Hindlimb muscle (tissue), 1 donor: ENCODE measurements at places on chromosomes 1 and 21. TPM values are rescaled to one million over a fixed set of nuclear protein-coding genes. Genes with fewer than 3 reads are reported as not detected.
A peak's percentile ranks its signal among the peaks of the same experiment; 100 is the strongest.

DNA sequence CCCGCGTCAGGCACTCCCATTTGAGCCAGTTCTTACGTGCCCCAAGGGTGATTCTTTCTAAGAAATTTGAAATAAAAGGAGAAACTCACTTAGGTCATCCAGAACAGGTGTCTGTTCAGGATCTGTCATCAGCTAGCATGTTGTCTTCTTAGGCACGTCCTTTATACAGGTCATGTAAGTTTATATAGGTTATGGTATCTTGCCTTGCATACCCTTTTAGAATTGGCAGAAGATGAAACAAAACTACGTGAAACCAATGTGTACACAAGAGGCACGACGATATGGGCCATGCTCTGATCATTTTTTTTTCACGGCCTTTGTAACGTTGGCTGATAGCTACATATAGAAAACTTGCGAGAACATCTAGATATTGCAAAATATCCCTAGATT, 579 bp upstream of the GTF2B start:
- no peak for DNase-seq

DNA sequence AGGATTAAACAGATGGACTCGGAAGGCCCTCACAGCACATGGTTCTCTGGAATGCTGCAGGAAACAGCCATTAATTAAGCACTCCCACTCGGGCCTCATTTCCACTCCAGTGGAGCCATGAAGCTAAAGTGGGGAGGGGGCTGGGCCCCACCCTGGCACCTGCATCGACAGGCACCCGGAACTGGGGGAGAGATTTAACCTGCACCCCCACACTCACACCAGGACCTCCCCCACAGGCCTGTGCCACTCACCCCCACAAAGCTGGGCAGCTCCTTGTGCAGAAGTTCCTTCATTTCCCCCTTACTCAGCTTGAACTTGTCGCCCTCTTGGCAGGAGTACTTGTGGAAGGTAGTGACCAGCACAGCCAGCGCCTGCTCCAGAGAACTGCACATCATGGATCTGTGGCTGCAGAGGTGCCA, 2.2 kb downstream of the S100A2 start:
- DNase-seq = no peak

DNA sequence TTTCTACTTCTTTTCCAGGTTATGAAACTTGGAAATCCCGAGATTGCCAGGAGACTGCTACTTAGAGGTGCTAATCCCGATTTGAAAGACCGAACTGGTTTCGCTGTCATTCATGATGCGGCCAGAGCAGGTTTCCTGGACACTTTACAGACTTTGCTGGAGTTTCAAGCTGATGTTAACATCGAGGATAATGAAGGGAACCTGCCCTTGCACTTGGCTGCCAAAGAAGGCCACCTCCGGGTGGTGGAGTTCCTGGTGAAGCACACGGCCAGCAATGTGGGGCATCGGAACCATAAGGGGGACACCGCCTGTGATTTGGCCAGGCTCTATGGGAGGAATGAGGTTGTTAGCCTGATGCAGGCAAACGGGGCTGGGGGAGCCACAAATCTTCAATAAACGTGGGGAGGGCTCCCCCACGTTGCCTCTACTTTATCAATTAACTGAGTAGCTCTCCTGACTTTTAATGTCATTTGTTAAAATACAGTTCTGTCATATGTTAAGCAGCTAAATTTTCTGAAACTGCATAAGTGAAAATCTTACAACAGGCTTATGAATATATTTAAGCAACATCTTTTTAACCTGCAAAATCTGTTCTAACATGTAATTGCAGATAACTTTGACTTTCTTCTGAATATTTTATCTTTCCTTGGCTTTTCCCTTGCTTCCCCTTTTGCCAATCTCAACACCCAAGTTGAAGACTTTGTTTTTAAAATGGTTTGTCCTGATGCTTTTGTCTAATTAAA, 4.0 kb downstream of the CDKN2C start:
- no peak for DNase-seq

- no peak for DNase-seq
Measured at GRCh38 chr21:39946199-39946598, 79.0 kb downstream of the PCP4 start.

DNA sequence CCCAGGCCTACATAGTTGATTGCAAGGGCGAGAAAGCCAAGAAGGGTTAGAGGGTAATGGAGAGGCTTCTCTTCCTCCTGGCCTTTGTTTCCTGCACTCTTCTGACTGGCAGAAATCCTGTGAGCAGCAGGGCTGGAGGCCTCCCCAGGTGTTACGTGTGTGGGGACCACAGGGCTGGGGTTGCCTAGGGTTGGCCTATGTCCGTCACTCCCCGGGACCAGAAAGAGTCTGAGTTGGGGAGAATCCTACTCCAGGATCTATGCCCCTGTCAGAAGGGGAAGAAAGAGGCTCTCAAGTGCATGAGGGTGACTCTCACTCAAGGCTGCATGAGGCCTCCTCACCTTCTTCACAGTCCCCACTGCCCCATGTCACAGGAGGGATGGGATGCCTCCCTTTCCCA, 38.5 kb downstream of the IGFN1 start:
- DNase-seq = no peak

DNA sequence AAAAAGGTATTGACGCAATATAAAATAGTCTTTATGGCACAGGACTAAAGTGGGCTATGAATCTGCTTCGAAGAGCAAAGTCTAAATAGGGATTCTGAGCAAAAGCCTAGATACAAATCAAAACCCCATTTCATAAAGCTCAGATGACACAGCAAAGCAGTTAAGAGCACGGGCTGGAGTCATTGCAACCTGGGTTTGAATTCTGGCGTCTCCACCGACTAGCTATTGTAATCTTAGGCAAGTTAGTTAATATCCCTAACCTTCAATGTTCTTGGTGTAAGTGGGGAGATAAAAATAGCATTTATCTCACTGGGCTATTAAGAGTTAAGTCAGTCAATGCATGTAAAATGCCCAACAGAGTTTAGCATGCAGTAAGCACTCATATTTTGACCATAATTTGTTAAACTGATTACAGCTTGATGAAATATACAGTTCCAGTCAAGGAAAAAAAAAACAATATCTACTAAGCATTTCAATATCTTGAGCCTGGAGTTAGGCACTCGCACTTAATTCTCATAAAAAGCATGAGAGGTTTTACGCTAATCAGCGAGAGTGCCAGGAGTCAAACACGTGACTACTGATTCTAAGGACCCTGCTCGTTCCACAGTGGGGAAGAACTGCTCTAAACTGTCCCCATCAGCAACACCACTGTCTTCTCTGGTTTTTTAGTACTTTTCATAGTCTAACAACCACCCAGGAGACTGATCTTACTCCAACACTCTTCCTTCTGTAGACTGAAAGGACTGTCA, 75.5 kb downstream of the JAK1 start:
- no peak for DNase-seq

GRCh38 chr21:15414057-15414456, 315.7 kb upstream of the USP25 start:
- no peak for DNase-seq

GRCh38 chr21:42731264-42732032, 78.0 kb downstream of the PDE9A start:
- DNase-seq = no peak

DNA sequence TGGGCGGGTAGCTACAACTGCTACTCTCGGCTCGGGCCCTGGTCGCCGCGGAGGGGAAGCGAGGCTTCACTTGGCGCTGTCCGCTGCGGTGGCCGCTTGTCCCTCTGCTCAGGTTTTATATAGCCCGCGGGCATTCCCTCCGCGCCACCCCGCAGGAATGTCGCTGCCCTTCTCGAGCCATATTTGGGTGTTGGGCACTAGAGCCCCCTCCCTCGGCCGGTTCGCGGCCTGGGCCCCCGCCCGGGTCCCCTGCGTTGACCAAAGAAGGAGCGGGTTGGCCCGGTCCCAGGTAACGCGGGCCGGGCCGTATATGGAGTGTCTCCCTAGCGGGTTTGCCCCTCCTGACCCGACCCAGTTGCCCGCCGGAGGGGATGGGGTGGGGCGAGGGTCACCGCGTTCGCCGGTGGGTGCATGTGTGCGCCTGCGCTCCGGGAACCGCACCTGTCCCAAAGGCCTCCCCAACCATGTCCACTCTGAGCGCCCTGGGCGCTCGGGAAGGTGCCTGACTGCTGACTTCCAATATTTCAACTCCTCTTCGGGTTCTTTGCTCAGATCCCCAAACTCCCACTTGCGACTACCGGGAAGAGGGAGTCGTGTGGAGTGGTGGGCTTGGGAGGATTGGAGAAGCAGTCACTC, at the start of gene ACTA1:
TSS of gene ACTA1 (minus strand) at position 90 of the 636 bp plus-strand sequence. CDS start 979 bp downstream, outside the sequence.
- no peak for DNase-seq

DNA sequence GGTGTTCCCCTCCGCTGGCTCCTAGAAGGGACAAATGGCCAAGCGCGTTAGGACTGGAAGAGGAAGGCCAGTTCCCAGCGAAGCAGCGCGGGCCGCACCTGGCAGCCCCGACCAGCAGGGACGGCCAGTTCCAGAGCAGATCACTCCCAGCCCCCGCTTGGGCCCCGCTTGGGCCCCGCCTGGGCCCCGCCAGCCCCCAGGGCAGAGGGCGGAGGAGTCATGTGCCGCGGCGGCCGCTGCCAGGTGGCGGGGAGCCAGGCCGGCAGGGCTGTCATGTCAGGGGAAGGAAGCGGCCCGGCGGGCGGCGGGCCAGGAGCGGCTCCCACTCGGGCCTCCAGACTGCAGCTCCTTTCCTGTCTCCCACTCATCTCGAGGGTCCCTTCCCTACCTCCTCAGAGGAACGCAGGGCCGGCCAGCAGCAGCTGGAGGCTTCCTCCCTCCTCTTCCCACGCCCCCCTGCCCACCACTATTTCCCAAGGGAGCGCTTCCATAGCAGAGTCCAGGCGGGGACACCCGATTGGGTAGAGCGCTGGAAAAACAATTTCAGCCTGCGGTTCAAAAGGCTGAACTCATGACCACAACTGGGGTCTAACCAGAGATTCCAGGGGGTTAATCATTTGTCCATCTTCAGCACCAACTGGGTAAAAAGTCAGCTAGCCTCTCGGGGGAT, 16.5 kb downstream of the ZNF697 start:
- DNase-seq = peak; percentile 83

DNA sequence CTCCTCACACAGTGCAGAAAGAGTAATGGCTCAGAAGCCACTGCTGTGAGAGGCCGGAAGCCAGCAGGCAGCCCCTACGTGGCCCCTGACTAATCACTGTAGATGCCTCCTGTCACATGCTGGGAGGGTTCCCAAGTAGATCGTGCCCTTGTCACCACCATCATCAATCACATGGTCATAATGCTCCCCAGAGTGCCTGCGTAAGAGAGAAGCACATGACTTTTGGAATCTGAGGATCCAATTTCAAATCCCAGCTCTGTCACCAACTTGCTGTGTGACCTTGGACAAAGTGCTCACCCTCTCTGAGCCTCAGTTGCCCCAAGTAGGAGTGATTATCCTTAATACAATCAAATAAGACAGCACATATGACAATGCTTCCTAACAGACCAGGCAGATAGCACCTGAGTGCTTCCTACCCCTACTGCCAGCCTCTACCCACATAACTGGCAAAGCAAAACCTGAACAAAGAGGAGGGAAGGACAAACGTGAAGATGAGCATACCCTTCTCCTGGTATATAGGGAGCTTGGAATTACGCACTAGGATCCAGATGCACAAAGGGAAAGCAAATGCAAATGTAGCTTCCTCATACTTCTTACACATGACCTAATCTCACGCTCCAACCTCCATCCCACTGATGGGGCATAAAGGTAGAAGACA, 65.7 kb downstream of the SDC3 start:
- DNase-seq = no peak

GRCh38 chr1:168843401-168843800, 114.4 kb upstream of the DPT start:
- DNase-seq = no peak

DNA sequence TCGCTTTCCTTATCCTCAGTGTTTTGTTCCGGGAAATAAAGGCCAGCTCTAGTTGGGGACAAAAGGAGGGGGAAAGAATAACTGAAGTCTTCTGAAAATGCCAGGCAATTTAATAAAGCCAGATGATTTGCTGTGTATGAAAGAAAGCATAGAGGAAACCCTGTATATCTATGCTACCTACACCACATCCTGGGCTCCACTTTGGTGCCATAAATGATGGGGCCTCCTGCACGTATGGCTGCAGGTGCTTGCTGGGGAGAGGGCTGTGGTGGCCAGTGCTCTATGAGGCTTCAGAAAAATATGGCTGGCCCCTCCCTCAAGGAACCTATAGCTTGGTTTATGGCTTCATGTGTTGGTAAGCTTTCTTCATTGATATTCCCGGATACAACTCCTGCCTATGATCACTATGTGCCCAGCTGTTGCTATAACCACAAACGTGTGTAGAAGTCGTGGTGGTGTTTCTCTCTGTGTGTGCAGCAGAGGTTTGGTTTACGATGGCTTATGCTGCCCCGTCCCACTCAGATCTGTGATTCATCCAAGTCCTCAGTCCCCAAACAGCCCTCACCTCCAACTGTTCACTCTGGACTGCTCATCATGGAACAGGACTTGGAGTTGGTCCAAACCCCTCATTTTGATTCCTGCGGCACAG, 59.5 kb downstream of the BACE2 start:
- no peak for DNase-seq

GRCh38 chr21:38769191-38769780, 36.4 kb upstream of the ETS2 start:
- DNase-seq = peak; percentile 36

- DNase-seq = no peak
Measured at GRCh38 chr1:84635429-84635828, 54.8 kb downstream of the SSX2IP start.

DNA sequence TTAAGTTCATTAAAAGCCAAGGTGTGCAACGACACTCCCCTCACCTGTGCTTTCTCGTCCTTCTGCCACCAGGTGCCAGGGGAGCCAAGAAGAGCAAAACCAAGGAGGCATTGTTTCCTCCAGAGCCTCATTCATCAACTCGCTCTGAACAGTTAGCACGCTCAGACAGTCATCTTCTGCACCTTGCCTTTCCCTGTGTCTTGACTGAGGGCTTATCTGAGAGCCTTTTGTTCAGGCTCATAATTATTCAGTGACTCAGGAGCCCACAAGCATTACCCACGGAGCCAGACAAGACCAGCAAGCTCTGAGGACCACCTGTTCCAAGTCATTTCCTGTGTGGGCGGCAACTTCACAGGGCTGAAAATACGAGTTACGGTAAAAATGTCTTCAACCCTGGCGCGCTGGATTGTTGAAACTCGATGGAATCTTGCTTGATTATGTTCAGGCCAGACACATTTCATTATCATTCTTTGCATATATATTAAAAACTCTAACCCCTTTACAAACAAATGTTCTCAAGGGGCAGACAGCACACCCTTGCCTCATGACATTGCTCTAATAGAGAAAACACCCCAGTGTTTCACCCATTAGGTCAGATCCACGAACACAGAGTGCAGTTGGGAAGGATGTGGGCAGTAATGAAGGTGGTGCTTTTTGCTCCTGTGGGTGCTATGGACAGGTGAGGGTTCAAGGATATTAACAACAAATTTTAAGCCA, 89.7 kb upstream of the RUNX1 start:
- DNase-seq = no peak

GRCh38 chr1:224740685-224741052, 124.6 kb downstream of the CNIH3 start:
- no peak for DNase-seq

ABCG1 gene
- polyA plus RNA-seq = 9.8 TPM

PPP1R15B gene
- polyA plus RNA-seq = 23.0 TPM

C8B gene
- not detected for polyA plus RNA-seq

RGS8 gene
- not detected for polyA plus RNA-seq

CA6 gene
- not detected for polyA plus RNA-seq
